ENCODE measurements at places on chromosomes 7 and 10. TPM values are rescaled to one million over a fixed set of nuclear protein-coding genes. Genes with fewer than 3 reads are reported as not detected.

DNA sequence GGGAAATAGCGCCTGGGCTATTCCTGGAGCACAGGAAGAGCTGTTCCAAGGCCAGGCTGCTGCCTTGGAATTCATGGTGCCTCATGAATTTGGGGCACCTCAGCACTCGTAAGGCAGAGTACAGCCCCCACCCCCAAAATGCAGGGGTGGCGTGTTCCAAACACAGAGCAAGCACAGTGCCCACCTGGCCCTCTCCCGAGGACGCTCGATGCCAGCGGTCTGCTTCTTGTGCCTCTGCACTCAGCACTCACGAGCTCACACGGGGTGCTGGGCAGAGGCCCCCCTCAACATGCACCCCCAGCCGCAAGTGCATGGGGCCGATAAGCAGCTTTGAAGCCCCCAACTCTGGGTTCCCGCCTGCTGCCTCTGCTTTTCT lies 60.1 kb downstream of the ZRANB1 start:
- H3K36me3 ChIP-seq = no peaks in the 10 kb centered on the region
- peaks cover 22% of the 10 kb centered on the region for H3K4me1 ChIP-seq
- no peak for DNase-seq
- no peak overlapping the region for H3K4me3 ChIP-seq

PDCD11 gene
- 42.8 TPM for total RNA-seq

CFAP69 gene
- 4.8 TPM for total RNA-seq

RBM48 gene
- 22.8 TPM for total RNA-seq

ANKRD1 gene
- total RNA-seq = 0.09 TPM

DNA sequence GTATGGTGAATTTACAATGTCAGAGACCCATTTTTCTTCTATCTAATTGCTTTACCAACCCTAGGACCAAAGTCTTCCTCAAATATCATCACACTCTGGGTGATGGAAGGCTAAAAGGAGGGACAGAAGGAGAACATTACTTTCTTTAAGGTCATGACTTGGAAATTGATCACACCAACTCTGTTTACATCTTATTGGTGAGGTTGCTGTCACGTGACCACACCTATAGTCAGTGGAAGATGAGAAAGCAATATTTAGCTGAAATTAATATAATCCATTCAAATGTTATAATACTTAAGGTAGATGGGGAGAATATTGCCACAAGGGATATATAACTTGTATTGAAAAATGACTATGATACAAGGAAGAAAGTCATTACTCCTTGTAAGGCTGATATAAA lies 183.6 kb upstream of the SMIM30 start:
- no peak overlapping the region for H3K4me3 ChIP-seq
- peaks cover 6% of the 10 kb centered on the region for H3K4me1 ChIP-seq
- DNase-seq = no peak
- no peaks in the 10 kb centered on the region for H3K36me3 ChIP-seq

BMPER gene
- total RNA-seq = 0.74 TPM

Measured in neural progenitor cell (in vitro differentiated cells).